ENCODE measurements at places on chromosomes 2 and 18.

DNA sequence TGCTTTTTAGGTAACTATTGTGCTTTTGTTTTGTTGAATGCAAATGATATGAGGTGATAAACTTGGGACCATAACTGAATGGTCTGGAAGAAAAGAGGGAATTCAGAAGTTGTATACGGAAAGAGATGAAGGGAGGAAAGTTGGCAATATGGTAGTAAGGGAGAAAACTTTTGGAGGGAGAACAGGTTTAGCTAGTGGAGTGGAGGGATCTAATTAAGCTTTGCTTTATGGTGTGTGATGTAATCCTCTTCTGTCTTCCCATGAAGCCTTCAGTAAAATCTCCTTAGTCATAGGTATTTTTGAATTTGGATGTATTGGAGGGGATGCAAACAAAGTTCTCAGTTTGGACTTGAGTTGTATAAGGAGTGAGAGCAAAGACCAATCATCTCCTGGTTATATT lies 20.2 kb upstream of the RAB10 start:
- no peak for DNase-seq

GRCh38 chr2:27138111-27138510 lies 1.1 kb downstream of the PRR30 start:
- no peak for DNase-seq

DNA sequence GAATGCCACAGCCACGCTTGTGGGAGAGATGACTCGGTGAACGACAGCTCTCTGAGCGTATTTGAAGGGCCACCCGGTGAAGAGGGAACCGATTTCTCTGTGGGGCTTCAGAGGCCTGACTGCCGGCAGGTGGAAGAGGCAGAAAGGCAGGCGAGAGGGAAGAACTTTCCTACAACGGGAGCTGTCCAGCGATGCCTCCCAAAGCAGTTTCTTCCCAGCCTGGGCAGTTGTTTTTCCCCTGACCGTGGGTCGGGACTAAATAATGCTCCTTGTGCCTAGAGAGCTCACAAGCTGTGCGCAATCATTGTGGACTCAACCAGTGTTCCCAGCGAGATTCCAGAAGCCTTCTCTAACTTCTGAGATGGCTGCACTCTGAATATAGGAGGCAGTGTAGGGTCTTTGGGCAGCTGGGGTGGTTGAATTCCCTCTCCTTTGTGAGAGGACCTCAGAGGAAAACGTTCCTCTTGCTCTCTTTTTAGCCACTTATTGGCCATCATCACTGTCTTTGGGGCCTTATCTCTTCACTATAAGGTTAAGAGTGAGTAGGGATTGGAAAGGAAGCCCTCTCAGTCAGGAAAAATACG lies 710 bp downstream of the SEC11C start:
- peak; percentile 37 for DNase-seq

DNA sequence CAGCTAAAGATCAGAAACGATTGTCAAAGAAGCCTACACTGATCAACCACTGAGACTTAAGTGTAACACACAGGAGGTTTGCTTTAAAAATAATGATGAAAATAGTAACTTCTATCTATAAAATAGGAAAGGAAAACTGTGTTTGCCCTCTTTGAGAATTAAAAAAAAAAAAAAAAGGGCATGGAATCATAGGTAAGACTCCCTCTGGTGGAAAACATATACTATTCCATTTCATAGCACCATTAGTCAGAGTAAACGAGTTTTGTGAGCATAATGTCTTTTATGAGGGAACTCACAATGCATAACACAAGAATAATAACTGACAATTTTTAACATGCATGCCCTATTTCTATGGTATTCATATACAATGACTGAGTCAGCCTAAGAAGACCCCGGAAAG lies 36.3 kb downstream of the SLC35F5 start:
- peak; percentile 28 for DNase-seq

DNA sequence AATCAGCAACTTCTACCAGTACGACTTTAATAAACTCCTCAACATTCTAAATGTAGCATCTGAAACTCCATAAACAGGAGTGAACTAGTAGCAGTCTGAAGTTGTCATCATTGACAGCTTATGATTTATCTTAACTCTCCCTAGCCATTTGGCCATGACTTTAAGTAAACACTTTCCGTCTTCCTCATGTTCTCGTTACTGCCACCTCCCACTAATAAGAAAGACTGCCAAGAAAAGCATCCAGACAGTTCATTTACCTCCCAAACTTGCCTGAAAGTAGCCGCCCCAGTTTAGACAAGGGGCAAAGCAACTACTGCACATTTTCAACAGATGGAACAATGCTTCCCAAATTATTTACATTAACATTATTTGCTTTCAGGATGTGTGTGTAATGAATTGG lies 287.5 kb downstream of the OSR1 start:
- no peak for DNase-seq

GRCh38 chr2:83481436-83481835 lies 977.6 kb downstream of the SUCLG1 start:
- no peak for DNase-seq

GRCh38 chr2:112085916-112086669 lies 31.0 kb downstream of the TMEM87B start:
- DNase-seq: no peak

DNA sequence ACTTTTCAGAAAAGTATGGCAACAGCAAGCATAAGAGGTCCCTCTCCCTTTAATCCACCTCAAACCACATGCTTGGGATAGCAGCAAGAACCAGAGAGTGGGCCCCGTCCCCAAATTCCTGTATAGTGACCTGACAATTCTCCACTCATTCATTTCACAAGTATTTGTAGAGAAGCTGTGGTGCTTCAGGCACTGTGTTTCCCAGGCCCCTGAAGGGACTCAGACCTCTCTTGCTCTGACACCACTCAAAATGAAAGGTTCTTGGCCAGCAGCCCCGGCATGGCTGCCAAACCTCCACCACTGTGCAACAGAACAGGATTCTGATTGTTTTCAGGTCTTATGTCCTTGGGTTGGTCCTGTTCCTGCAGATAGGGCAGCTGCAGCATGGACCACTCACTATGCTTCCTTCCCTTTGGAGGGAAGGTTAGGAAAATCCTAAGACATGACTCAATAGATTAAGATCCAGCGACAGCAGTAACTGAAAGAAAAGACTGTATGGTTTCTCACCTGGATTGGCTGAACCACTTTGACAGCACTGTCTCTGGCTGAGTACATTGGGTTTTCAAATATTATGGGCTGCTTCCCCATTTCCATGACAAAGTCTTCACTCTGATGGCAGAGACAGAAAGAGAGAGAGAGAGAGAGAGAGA lies 67.6 kb downstream of the DHRS9 start:
- no peak for DNase-seq

DNA sequence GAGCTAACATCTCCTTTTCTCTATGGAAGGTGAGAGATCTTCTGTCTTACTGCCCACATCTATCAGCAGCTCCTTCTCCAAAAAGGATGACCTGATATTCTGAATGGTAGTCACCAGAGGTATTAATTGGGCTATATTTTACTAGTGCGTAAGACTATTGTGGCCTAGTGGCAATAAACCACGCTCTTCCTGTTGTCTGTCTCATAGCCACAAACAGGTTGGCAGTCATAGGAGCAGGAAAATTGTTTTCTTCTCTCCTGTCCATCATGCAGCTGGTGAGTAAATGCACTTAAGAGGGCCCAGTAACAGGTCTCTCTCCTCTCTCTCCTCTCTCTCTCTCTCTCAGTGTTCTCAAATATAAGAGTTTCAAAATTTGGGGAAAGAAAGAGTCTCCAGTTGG lies 856.8 kb upstream of the ACVR2A start:
- no peak for DNase-seq

DNA sequence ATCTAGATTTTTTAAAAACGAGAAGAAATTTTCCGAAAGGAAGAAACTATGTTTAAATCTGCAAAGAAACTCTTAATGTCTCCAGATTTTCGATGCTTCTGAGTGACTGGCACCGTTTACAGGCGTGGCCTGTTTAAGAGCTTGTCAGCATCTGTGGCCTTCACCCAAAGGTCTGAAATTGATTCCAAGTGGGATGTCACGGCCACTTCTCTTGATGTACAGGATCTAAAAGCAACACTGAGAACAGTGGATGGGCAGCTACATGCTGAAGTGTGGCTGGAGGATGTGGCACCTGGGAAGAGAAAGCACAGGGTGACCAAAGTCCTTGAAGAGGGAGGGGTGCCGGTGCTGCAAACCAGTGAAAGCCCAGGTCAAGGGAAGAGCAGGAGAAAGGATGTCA lies 28.0 kb downstream of the EMILIN2 start:
- DNase-seq: no peak

- DNase-seq: no peak
Observed at GRCh38 chr2:197950724-197951123, 146.3 kb downstream of the PLCL1 start.

GRCh38 chr2:145421841-145422240 lies 901.9 kb upstream of the ZEB2 start:
- no peak for DNase-seq

DNA sequence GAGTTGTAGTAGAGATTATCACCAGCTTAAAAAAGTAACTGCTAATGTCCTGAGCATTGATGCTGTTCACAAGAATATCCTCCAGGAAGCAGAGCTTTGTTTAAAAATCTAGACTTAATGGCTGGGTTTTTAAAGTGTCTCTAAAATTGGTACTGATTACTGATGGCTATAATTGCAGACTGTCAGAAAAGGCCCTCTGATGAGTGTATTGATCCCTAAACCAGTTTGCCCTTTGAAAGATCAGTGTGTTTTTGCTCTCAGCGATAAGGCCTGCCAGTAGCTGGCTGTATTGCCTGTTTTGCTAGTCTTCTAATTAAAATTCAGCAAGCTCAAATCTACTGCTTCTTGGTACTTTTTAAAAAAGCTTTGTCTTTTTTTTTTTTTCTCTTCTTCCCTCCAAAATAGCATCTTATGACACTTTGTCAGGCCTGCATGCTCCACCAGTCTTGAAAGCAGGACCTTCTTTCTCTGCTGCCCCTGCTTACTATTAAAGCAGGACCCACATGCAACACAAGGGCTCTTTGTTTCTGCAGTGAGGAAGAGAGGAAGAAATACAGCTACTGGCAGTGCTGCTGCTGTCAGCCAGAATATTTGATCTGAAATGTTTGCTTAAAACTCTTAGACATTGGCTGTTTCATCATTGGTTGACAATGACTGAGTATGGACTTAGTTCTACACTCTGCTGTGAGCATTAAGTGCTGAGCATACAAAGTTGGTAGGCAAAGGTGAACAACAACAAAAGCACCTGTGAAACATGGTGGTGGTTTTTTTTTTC lies 1.8 kb downstream of the SEC11C start:
- no peak for DNase-seq

DNA sequence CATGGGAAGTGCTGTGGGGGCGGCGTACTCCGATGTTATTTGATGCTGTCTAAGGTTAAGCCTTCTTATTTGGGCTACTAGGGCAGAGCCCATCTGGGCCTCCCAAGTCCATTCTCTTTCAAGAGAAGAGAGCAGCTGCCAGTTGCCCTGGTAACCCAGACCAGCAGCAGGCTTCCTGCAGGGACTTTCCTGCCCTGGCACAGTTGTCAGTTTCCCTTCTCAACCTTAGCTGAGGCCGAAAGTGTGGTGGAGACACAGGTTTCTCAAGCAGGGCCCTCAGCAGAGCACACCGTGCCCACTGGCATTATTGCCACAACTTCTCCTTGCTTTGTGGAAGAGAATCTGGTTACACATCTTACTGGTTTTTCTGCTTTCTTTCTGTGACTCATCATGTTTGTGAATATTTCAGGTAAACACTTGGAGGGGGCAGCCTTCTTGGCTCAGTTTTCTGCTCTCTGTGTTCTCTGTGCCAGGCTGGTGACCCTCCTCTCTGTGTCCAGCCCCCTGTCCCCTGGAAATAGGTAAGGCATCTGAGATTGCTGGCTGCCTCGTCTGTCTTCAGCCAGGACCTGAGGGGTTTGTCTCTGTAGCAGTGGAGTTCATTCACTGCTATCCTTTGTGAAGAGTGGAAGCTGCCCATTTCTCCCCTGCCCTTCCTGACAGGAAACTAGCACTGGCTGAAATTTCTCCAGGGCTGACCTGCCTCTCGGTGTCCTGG lies 111.0 kb downstream of the B3GNT2 start:
- peak; percentile 86 for DNase-seq

- DNase-seq: no peak
Observed at GRCh38 chr2:41954304-41955291, 93.2 kb upstream of the PKDCC start.

- DNase-seq: no peak
Observed at GRCh38 chr2:190780594-190780993, 100.0 kb upstream of the GLS start.

DNA sequence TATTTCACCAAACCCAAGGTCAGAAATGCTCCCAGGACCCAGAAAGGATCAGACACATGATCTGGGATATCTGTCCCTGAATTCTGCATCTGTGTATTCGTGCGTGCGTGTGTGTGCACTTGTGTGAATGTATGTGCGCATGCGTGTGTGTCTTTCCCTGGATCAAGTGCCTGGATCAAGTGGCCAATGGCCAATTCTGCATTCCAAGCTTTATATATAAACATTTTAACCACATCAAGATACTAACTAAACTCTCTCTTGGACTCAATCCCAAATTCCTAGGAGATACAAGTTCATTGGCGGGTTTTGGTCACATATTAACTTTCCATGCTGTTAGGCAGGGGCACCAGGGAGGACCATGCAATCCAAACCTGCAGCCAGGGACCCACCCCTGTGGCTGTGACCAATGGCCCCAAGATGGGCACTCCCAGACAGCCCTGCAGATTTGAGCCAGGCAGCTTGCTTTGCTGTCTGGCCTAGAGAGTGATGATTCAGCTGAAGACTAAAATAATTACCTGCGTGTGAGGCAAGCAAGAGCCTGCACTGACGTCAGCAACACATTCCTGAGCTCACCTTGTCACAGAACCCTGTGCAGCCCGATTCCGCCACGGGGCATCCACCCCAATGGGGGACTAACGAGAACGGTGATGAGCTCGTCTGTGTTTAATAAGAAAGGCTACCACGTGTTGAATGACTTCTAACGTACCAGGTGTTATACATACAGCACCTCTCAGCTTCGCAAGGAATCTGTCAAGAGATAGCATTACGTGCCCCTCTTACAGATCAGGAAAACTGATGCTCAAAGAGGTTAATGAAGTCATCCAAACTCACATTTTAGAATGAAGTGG lies 45.3 kb upstream of the ROCK2 start:
- peak; percentile 94 for DNase-seq

DNA sequence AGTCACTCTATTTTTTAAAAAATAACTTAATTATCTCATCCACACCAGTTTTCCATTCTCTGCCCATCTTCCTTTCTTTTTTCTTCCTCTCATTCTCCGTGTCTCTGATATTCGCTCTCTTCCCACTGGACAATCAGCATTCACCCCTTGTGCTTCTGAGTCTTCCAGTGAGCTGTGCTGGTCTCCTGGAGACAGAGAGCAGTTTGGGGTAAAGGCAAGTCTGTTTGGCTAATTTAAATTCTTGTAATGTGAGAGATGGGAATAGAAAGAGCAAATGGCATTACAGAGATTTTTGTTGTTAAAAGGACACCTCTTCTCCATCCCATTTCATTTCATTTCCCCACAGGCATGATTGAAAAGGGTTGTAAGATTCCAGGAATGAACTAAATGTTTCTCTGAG lies 107.5 kb downstream of the DTNA start:
- no peak for DNase-seq

All from HT-29 (cell line).